H1 (cell line): ENCODE measurements at places on chromosomes 5 and 9.

DNA sequence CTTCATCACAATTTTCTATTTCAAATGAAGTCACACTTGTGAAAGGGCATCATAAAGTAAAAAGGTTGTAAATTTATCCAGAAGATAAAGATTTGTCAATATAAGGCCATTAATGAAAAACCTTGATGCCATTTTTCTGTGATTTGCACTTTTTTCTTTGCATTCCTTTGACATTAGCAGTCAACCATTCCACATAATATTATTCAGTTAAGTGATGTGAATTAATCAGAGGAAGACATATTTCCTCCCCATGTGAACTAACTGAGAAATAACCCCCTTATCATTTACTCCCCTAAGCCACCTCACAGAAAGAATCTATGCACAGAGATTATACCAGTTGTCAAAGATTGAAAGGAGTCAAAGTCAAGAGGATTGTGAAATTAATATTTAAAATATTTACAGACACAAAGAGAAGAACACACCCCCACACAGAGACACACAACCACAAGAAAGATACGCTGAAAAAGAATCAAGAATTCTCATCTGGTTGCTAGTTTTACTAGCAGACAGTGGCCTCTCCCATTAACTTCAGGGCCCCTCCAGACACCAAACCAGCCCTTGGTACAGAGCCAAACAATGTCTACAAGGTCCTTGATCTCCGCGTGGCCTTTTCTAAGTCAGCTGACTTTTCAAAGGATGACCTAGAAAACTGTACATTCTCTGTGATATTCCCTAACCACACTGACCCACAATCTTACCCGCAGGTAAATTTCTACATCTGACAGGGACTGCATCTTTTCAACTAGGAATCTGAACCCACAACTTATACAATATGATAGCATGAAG is 29.5 kb downstream of the GNAQ start:
- no peak overlapping the region for H3K27ac ChIP-seq
- no peaks in the 10 kb centered on the region for H3K4me1 ChIP-seq
- H3K4me3 ChIP-seq = no peak overlapping the region
- H3K27me3 ChIP-seq = no peaks in the 10 kb centered on the region

DNA sequence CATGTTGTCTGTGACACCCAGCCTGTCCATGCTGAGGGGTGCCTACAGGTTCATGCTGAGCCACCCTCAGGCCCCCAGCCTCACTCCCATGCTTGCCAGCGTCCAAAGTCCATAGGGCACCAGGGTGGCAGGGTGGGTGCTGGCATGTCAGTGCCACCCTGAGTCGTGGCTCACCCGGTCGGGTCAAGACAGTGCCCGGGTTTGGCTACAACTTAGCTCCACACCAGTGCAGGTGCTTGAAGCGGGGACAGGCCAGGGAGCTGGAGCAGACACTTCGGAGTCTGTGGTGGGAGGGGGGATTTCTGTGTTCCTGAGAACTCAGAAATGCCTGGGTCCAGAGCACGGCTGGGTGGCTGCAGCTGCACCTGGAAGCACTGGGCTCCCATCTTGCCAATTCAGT is 579.2 kb upstream of the FAM174A start:
- H3K27me3 ChIP-seq = no peaks in the 10 kb centered on the region
- no peaks in the 10 kb centered on the region for H3K36me3 ChIP-seq
- no peak overlapping the region for H3K4me3 ChIP-seq
- DNase-seq = no peak

DNA sequence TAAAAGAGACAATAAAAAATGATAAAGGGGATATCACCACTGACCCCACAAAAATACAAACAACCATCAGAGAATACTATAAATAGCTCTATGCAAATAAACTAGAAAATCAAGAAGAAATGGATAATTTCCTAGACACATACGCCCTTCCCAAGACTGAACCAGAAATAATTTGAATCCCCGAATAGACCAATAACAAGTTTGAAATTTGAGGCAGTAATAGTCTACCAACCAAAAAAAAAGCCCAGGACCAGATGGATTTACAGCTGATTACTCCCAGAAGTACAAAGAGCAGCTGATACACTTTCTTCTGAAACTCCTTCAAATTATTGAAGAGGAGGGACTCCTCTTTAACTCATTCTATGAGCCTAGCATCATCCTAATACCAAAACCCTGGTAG is 128.1 kb downstream of the DMRTA1 start:
- H3K27ac ChIP-seq = no peak overlapping the region
- no peak overlapping the region for H3K4me3 ChIP-seq
- H3K36me3 ChIP-seq = no peaks in the 10 kb centered on the region
- no peaks in the 10 kb centered on the region for H3K4me1 ChIP-seq

GRCh38 chr9:18662320-18662719 is 188.4 kb downstream of the ADAMTSL1 start:
- no peaks in the 10 kb centered on the region for H3K27me3 ChIP-seq
- no peak overlapping the region for H3K4me3 ChIP-seq
- no peaks in the 10 kb centered on the region for H3K4me1 ChIP-seq
- no peak for DNase-seq
- H3K27ac ChIP-seq = no peak overlapping the region
